ENCODE measurements at places on chromosomes 6 and 20. TPM values are rescaled to one million over a fixed set of nuclear protein-coding genes. Genes with fewer than 3 reads are reported as not detected.

Gene HEY2
- total RNA-seq, result 0.08 TPM

Gene ADGB
- not detected for total RNA-seq

Gene NKAIN2
- not detected for total RNA-seq

Gene ZBTB22
- total RNA-seq, result 9.7 TPM

Gene SLC17A3
- total RNA-seq, result not detected

GRCh38 chr6:49341869-49342268, 121.2 kb downstream of the MMUT start:
- no peak for DNase-seq

DNA sequence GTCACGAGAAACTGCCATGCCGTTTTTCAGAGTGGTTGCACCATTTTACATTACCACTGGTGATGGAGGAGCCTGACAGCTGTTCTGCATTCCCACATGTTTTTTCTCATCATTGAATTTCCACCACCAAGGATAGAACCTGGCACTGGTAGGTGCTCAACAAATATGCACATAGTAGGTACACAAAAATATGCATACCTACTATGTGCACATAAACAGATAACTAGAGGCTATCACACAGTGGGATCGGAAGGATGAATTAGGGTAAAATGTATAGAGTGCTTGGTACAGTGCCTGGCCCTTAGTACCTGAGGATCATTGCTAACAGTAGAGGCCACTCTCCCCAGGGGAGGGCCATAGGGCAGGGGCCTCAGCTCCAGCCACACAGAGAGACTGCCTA, 47.0 kb downstream of the SLC2A10 start:
- DNase-seq, result no peak

- DNase-seq, result no peak
Observed at GRCh38 chr6:84967389-84967788, 203.0 kb upstream of the TBX18 start.

GRCh38 chr20:37980876-37981275, 52.4 kb downstream of the TTI1 start:
- DNase-seq, result no peak

DNA sequence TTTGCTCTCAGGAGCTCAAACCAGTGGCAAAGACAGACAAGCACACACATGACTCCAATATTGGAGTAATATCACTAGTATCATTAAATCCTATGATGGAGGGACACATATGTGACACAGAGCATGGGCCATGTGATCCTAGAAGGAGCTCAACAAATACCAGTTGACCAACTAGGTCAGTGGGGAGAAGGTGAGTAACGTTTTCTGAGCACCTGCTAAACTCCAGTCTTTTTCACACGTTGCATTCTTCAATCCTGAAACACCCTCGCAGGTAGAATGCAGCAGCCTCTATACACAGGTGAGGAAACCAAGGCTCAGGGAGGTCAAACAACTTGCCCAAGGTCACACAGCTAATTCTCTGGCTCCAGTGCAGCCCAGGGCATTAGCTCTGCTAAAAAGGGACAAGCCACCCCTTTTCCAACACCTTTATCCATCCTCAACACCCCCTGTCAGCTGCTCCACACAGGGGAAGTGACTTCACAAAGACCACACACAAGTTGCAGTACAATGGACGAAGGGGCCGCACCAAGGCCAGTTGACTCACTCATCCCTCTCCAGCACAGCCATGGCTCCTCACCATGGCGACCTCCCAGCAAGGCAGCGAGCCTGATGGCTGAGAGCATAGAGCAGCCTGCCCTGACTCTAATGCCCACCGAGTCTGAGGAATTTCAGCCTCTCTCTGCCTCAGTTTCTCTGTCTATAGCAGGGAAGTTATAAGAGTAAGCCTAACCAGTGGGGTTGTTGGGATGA, 4.4 kb downstream of the CAPN11 start:
- no peak for DNase-seq

GRCh38 chr6:12371151-12371550, 81.0 kb downstream of the EDN1 start:
- no peak for DNase-seq

DNA sequence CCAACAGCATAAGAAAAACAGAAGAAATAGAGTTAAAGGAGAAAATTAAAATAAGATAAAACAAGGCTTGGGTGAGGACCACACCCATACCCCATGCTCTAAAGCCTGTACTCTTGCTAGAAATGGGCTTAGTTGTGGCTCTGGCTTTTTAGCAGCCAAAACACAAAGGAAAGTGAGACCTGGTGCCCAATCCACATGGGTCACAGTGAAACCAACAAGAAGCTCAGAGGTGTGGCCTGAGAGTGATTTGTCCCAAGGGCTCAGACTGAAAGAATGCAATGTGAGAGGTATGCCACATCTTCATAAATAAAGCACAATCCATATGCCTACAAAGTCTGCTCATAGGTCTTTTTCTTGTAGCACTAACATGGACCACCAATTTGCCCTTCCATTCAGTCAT, 21.1 kb downstream of the HM13 start:
- no peak for DNase-seq

- DNase-seq, result no peak
Observed at GRCh38 chr20:11564491-11564890, 353.2 kb upstream of the BTBD3 start.

DNA sequence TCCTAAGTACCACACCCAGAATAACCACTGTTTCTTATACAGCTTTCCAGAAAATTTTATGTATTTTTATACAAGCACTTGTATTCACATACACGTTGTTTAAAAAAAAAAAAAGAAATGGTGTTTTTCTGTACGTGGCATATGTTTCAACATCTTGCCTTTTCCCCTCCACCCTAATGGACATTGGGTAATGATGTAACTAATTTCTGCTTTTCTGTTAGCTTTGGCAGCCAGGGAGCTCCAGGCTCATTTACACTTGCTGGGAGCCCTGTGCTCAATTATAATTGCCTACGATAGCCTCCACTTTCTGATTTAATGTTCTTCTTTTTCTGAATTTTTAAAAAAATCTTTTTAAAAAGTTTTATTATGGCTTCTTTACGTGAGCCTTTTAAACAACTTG, 352.4 kb downstream of the UTRN start:
- DNase-seq, result no peak

GRCh38 chr6:89346433-89346832, 6.1 kb downstream of the UBE2J1 start:
- DNase-seq, result no peak

DNA sequence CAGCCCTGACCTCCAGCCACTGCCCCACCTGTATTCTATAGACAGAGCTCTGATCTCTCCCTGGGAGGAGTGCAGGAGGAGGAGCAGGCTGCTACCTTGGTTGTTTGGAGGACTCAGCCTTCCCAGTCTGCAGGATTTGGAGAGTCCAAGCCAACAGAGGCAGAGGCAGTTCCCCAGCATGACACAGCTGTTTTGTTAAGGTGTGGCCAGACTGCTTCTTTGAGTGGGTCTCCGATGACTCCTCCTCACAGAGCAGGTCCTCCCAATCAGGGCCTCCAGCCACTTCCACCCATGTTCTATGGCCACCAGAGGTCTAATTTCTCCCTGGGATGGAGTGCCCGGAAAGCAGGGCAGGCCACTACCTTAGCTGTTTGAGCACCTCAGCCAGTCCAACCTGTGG, 203.5 kb downstream of the HACE1 start:
- no peak for DNase-seq

- DNase-seq, result no peak
Observed at GRCh38 chr6:33443025-33443424, 11.4 kb upstream of the ZBTB9 start.
